Activated CD4-positive, alpha-beta memory T cell treated with anti-CD3 and anti-CD28 coated beads for 36 hours (primary cell): ENCODE measurements at places on chromosomes 3 and 15. TPM values are rescaled to one million over a fixed set of nuclear protein-coding genes. Genes with fewer than 3 reads are reported as not detected.

The RASL12 gene
- not detected for total RNA-seq

DNA sequence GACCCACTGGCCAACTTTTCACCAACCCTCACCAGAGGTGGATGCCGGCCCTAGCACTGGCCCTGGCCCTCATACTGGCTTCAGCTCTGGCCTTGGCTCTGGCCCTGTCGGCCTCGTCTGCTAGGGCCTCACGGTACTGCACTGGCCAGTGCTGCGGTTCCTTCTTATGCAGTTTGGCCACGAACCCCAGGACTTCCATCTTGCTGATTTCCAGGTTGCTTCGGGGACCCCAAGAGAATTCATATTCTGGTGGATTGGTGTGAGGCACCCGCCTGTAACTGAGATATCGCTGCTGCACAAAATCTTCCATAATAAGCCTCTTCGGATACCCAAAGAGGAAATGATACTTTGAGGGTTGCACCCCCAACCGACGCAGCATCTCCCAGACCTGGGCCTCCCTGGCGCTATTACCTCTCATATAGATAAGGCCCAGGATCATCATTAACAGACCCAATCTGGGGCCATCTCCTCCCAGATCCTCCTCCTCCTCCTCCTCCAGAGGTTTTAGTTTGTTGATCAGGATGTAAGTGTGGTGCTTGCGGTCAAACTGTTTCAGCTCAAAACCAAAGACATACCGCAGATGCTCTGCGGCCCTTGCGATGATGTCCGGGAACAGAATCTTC lies 883 bp downstream of the MAGEF1 start:
- no peaks in the 10 kb centered on the region for H3K27me3 ChIP-seq
- H3K36me3 ChIP-seq, result peaks cover 37% of the 10 kb centered on the region
- H3K4me1 ChIP-seq, result peaks cover 39% of the 10 kb centered on the region
- H3K4me3 ChIP-seq, result peak overlapping the region; percentile 92

DNA sequence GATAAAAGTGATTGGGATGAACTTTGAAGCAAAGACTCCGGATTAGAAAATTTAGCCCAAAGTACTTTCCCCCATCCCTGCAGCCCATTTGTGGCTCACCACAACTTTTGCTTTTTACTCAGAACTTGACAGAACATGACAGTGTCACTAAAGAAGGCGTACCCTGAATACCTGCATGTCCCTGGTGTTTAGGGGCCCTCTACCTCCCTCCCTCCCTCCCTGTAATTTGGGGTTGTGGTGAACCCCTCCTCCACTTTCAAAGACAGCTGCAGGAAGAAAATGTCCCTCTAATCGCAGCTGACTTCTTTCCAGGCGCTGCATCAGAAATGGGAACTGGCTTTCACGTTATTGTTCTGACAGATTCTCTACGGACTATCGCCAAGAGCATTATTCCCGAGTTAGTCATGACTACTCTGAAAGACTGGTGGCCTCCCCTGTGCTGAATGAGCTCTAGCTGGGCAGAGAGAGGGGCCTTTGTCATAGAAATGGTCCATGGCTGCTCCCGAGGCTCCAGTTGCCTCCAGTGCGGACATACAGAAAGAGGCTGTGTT lies 93.2 kb upstream of the ARHGEF3 start:
- peak overlapping the region; percentile 29 for H3K4me3 ChIP-seq
- peaks cover 59% of the 10 kb centered on the region for H3K4me1 ChIP-seq
- H3K36me3 ChIP-seq, result no peaks in the 10 kb centered on the region
- DNase-seq, result peak; percentile 51

GRCh38 chr3:57556459-57557084 lies 498 bp downstream of the PDE12 start:
- peaks cover 38% of the 10 kb centered on the region for H3K4me1 ChIP-seq
- peak; percentile 45 for DNase-seq
- H3K4me3 ChIP-seq, result peak overlapping the region; percentile 97
- H3K27me3 ChIP-seq, result no peaks in the 10 kb centered on the region
- H3K27ac ChIP-seq, result peak overlapping the region; percentile 96

DNA sequence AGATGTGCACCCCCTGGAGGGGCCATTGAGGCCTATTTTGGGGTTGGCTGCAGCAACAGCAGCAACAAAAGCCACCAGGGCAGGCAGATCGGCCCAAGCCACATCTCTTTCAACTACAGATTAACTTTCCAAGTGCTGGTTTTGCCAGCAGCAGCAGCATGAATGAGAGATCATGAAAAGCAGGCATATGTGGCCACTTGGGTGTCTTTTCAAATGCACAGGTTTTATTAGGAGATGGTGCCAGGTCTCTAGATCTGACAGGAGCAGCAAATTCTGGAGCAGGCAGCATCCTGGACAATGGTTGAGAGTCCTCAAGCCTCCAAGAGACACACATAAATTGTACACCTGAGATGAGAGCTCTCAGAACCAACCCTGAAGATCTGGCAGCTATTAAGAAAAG lies 31.7 kb upstream of the CCDC66 start:
- H3K4me3 ChIP-seq, result no peak overlapping the region
- no peaks in the 10 kb centered on the region for H3K36me3 ChIP-seq
- H3K4me1 ChIP-seq, result no peaks in the 10 kb centered on the region
- H3K27me3 ChIP-seq, result peaks cover 3% of the 10 kb centered on the region
- DNase-seq, result no peak
- no peak overlapping the region for H3K27ac ChIP-seq

- H3K4me3 ChIP-seq, result no peak overlapping the region
- peaks cover 17% of the 10 kb centered on the region for H3K27me3 ChIP-seq
- H3K36me3 ChIP-seq, result no peaks in the 10 kb centered on the region
- no peak overlapping the region for H3K27ac ChIP-seq
- no peak for DNase-seq
- no peaks in the 10 kb centered on the region for H3K4me1 ChIP-seq
Measured at GRCh38 chr3:170980399-170980798, 46.1 kb downstream of the SLC2A2 start.

GRCh38 chr3:132563420-132564069 lies 33.5 kb upstream of the ACKR4 start:
- H3K36me3 ChIP-seq, result peaks cover 20% of the 10 kb centered on the region
- H3K4me1 ChIP-seq, result peaks cover 2% of the 10 kb centered on the region
- no peak overlapping the region for H3K27ac ChIP-seq
- no peak overlapping the region for H3K4me3 ChIP-seq

The WDR93 gene
- total RNA-seq, result not detected

DNA sequence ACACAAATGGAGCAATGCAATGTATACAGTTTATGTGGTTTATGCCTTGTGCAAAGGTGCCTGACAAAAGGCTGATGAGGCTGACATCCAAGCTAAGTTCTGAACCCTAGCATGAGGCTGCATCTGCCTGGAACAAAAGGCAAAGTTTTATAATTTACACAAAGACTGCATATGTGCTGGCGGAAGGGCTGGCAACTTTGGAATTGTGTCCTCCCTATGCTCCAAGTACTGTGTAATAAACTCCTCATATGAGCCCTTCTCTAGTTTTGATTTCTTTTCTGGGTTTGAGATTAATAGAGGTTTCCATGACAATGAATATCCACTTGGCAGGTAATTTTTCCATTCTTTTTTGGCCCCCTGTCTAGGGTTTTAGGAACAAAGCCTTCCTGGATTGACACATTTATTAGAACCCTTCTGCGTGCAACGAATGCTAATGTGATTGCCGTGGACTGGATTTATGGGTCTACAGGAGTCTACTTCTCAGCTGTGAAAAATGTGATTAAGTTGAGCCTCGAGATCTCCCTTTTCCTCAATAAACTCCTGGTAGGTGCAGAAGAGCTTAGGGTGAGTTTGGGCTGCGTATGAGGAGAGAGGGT lies 10.8 kb downstream of the PLA1A start:
- no peak overlapping the region for H3K4me3 ChIP-seq
- H3K4me1 ChIP-seq, result peaks cover 3% of the 10 kb centered on the region
- H3K27ac ChIP-seq, result no peak overlapping the region
- no peaks in the 10 kb centered on the region for H3K36me3 ChIP-seq
- H3K27me3 ChIP-seq, result peaks cover 14% of the 10 kb centered on the region
- no peak for DNase-seq

DNA sequence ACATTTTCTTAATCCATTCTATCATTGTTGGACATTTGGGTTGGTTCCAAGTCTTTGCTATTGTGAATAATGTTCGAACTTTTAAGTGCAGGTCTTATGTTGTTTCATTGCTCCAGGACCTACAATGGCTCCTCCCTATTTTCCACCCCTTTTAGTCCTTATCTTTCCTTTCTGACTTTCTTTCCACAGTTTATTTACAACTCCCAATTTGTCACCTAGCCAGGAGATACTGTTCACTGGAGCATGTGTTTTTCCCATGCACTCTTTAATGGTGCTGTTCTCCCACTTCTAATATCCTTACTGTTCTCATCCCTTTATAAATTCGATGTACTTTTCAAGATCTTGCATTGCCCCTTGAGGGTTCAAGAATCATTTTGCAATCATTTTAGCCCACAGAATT lies 290.0 kb downstream of the WDR72 start:
- no peaks in the 10 kb centered on the region for H3K27me3 ChIP-seq
- no peak for DNase-seq
- no peak overlapping the region for H3K27ac ChIP-seq
- no peak overlapping the region for H3K4me3 ChIP-seq

The CCDC54 gene
- not detected for total RNA-seq

The UBE2E2 gene
- 4.2 TPM for total RNA-seq

GRCh38 chr3:57998366-57999283 lies 9.6 kb upstream of the FLNB start:
- no peak for DNase-seq
- no peaks in the 10 kb centered on the region for H3K36me3 ChIP-seq
- no peaks in the 10 kb centered on the region for H3K27me3 ChIP-seq
- no peak overlapping the region for H3K27ac ChIP-seq

DNA sequence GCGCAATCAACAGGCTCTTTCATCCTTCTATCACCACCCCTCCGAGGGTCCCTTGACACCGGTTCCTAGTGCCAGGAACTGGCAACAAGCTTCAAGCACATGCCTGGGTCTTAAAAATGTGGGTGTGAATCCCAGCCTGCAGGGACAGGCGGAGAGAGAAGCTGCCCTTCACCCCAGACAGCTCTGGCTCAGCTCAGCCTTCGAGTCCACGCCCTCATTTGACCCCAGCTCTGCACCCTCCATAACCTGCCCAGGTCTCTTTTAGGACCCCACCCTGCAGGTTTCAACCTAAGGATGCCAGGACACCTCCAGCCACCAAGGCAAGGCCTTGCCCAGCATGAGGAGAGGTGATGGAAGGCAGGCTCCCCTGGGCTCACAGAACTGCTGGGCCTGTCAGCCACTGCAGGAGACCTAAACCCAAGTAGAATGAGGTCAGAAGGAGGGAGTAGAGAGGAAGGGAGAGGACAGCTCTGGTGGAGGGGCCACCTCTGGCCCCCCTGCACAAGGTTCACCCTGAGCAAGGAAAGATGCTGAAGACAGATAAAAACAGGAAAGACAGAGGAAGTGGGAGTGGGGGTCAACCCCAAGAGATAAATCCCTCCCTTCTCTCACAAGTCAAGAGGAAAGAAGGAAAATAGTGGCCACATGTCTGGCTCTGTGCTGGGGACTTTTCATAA lies 2.6 kb upstream of the LOXL1 start:
- no peaks in the 10 kb centered on the region for H3K27me3 ChIP-seq
- H3K4me1 ChIP-seq, result peaks cover 58% of the 10 kb centered on the region
- no peak for DNase-seq

GRCh38 chr3:107430214-107430995 lies 53.2 kb downstream of the CCDC54 start:
- no peaks in the 10 kb centered on the region for H3K36me3 ChIP-seq
- H3K27me3 ChIP-seq, result peaks cover 5% of the 10 kb centered on the region
- H3K4me1 ChIP-seq, result peaks cover 12% of the 10 kb centered on the region
- peak overlapping the region; percentile 16 for H3K27ac ChIP-seq

- peaks cover 34% of the 10 kb centered on the region for H3K27me3 ChIP-seq
- H3K36me3 ChIP-seq, result no peaks in the 10 kb centered on the region
- DNase-seq, result peak; percentile 7
- H3K4me3 ChIP-seq, result no peak overlapping the region
- H3K4me1 ChIP-seq, result no peaks in the 10 kb centered on the region
Measured at GRCh38 chr15:66865622-66866611, 163.9 kb downstream of the SMAD6 start.

DNA sequence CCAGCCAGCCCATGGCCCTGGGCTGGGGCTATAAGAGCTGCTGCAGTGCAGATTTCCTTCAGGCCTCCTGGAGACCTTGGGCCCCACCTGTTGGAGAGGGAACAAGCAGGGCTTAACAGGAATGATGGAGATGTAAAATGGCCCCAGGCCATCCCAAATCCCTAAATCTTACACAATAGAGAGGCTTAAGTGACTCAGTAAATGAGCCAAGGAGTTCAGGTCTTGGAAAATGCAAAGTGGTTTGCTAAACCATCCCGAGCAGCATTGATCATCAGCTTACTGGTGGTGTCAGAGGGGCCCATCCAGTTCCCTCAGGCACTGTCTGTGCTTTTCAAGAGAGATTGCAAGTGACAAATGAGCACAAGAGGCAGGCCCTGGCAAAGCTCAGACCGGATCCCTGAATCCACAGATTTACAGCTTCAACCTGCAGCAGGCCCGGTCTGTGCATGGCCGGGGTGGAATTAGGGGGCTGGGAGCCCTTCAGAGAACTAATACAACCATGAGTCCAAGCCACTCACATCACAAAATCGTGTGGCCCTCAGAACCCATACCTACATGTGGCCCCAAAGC lies 325.4 kb downstream of the UACA start:
- no peak for DNase-seq
- peaks cover 11% of the 10 kb centered on the region for H3K27me3 ChIP-seq
- H3K36me3 ChIP-seq, result no peaks in the 10 kb centered on the region
- H3K27ac ChIP-seq, result no peak overlapping the region
- H3K4me1 ChIP-seq, result peaks cover 21% of the 10 kb centered on the region
- no peak overlapping the region for H3K4me3 ChIP-seq

GRCh38 chr3:58322793-58323192 lies 9.9 kb upstream of the PXK start:
- peaks cover 9% of the 10 kb centered on the region for H3K36me3 ChIP-seq
- H3K27ac ChIP-seq, result no peak overlapping the region
- no peaks in the 10 kb centered on the region for H3K27me3 ChIP-seq
- H3K4me1 ChIP-seq, result peaks cover 37% of the 10 kb centered on the region

GRCh38 chr15:68209272-68209671 lies 4.1 kb upstream of the CALML4 start:
- H3K36me3 ChIP-seq, result no peaks in the 10 kb centered on the region
- peaks cover 23% of the 10 kb centered on the region for H3K4me1 ChIP-seq
- no peak overlapping the region for H3K4me3 ChIP-seq
- H3K27me3 ChIP-seq, result no peaks in the 10 kb centered on the region
- H3K27ac ChIP-seq, result peak overlapping the region; percentile 51
- DNase-seq, result no peak

The CLDN11 gene
- total RNA-seq, result not detected

GRCh38 chr15:60494108-60494507 lies 15.2 kb upstream of the ICE2 start:
- H3K4me1 ChIP-seq, result peaks cover 3% of the 10 kb centered on the region
- peaks cover 24% of the 10 kb centered on the region for H3K36me3 ChIP-seq

GRCh38 chr15:88513195-88513594 lies 33.3 kb downstream of the DET1 start:
- no peak for DNase-seq
- no peak overlapping the region for H3K27ac ChIP-seq
- H3K4me3 ChIP-seq, result no peak overlapping the region

DNA sequence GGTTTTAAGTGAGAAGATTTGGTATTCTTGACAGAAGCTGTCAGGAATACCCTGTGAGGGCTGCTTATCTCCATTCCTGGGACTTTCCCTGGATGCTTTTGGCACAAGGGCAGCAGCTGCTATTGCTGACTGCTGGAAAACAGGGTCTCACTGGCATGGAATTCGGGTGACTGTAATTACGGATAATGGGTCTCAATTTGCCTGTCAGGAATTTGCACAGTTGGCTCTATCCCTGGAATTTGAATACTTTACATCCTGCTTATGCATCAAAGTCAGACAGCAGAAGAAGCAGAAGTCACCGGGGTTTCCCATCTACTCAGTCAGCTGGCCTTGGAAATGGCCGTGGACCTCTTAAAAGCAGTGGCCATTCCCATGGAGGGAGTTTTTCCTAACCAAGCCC lies 25.9 kb upstream of the AKAP13 start:
- no peak overlapping the region for H3K27ac ChIP-seq
- no peaks in the 10 kb centered on the region for H3K36me3 ChIP-seq
- DNase-seq, result no peak
- no peak overlapping the region for H3K4me3 ChIP-seq
- H3K27me3 ChIP-seq, result no peaks in the 10 kb centered on the region
